Stimulated activated CD4-positive, alpha-beta T cell treated with anti-CD3 and anti-CD28 coated beads, Interleukin-1b, Interleukin-23, amount 100 ng/mL, for 1 hour (primary cell): ENCODE measurements at places on chromosomes 12 and 14.

- no peak for DNase-seq
Measured at GRCh38 chr14:89309670-89310177, 107.3 kb downstream of the FOXN3 start.

- no peak for DNase-seq
Measured at GRCh38 chr12:54126029-54126695, 62.6 kb downstream of the SMUG1 start.

GRCh38 chr12:34396006-34396860 lies 373.9 kb downstream of the ALG10 start:
- DNase-seq = no peak

DNA sequence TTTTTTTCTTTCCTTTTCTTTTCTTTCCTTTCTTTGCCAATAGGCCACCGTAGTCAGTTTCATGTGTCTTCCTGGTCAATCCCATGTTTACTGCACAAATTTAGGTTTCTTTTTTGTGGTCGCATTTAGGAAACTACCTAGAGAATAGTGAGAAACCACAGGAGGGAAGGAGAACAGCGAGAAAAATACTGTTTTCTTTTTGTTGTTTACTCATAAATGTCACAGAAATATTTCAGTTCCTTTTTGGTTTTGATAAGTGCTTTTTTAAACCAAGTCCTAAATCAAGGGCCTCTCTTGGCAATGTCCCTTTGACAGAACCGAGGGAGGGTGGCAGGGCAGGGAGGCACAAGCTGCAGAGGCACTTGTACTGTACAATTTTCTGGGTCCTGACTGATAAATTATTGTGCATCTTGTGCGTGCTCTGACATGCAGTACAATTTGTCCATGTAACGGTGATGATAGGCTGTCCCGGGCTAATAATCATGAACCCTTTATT lies 326.1 kb downstream of the CACNA1C start:
- DNase-seq = no peak

- DNase-seq = no peak
Measured at GRCh38 chr14:60721326-60722106, 2.6 kb downstream of the SIX4 start.

DNA sequence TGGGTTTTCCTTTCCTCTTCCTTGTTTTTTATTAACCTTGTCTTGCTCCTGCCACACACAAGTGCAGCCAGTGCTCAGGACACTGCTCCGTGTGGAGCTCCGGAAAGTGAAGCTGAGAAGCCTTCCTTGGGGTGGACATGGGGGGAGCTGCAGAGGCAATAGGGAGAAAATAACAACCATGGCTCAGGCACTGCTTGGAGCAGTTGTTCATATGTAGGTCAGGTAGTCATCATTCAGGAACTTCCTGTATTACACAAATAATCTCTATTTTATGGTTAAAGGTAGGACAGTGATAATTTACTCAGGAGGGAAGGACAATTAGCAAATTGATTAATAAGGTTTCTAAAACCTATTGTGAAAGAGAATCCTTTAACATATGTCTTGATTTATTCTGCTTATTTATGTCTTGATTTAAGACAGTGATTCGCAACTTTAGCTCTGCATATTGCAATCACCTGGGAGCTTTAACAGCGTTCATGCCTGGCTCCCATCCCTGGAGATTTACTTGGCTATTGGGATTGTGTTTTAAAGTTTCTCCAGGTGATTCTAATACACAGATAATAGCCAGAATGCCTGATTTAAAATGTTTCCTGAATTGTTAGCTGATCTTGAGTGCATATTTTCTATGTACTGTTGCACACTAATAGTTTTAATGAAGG lies 92.1 kb downstream of the ETV6 start:
- no peak for DNase-seq

- peak; percentile 29 for DNase-seq
Measured at GRCh38 chr14:71753126-71753830, 179.0 kb upstream of the RGS6 start.

DNA sequence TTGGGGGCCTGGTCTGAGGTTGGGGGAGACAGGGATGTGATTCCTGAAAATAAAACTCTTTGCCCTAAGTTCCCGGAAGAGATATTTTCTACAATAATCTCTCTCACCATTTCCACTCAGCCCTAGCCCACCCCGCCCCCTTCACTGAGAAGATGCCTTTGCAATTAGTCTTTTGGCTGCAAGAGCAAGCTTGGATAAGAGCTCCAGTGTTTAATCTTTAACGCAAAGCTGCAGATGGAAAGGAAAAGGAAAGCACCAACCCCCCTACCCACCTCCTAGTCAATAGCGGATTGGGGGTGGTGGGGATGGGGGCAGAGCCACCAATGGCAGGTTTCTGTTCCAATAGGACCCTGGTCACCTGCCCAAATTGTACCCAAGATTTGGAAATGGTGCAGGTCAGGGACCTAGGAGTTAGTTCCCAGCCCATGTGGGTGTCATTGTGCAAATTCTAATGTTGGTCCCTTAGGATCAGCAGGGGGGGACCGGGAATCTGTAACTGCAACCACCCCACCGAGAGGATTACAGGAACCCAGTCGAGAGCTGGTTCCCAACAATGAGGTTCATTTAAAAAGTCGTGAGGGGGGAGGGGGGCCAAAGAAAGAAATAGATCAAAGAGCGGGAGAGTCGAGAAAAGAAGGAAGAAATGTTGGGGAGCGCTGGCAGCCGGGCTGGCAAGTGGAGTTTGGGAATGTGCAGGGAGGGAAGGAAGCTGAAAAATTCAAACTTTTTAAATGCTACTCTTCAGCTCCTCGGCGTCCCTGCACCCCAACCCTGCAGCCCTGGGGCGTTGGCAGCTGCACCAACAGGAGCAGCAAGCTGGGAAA lies 1.6 kb downstream of the ZFP36L1 start:
- DNase-seq = no peak

DNA sequence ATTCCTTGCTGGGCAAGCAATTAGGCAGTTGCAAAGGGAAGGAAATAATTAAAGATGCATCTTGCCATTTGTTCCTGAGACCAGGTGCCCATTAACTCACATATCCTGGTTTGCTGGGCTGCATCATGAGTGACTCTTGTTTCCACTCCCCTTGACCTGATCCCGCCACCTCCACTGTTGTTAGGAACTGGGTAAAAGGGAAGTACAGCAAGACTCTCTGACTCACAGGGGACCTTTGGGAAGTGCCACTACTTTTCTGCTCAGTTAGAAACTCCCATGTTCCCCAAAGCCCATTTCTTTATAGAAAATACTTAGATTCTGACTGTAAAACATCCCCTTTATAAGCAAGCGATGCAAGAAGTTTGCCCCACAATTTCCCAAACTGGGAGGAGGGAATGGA lies 186.0 kb upstream of the BCL2L14 start:
- no peak for DNase-seq

GRCh38 chr14:101823511-101824120 lies 62.1 kb downstream of the PPP2R5C start:
- DNase-seq = peak; percentile 53

- DNase-seq = no peak
Measured at GRCh38 chr12:91690531-91690930, 455.1 kb downstream of the BTG1 start.

DNA sequence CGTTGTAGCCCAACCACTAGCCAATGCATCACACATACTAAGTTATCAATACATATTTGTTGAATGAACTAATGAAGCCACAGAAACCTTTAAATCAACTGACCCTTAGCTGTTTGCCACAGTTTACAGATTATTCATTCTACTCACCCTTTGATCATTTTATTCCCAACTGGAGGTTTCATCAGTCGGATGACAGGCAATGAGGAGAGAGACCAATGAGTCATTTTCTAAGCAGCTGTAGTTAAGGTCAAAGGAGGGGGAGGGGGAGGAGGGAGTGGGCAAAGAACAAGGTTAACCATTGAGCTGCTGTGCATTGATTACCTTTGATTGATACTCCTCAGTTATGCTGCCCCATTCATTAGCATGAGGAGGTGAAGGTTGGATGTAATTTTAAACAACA lies 469.5 kb downstream of the VRK1 start:
- DNase-seq = no peak
